ENCODE measurements at places on chromosomes 3 and 15.
A peak's percentile ranks its signal among the peaks of the same experiment; 100 is the strongest.

DNA sequence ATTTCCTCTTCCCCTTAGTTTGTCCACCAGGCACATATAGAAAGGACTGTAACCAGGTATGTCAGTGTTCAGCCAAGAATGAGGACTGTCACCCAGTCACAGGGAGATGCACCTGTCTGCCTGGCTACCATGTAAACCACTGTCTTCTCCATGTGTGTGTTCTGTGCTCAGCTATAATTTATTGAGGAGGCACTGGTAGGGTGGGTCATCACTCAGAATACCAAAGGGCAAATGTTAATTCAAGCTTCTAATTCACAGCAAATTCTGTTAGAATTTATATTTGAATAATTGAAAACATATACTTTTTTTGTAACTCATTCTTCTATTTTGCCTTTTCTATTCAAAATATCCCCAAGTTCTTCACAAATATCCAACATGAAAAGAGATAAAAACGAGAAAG, 780.4 kb downstream of the MECOM start:
- DNase-seq: no peak

GRCh38 chr3:85851071-85851470, 892.3 kb downstream of the CADM2 start:
- no peak for DNase-seq

DNA sequence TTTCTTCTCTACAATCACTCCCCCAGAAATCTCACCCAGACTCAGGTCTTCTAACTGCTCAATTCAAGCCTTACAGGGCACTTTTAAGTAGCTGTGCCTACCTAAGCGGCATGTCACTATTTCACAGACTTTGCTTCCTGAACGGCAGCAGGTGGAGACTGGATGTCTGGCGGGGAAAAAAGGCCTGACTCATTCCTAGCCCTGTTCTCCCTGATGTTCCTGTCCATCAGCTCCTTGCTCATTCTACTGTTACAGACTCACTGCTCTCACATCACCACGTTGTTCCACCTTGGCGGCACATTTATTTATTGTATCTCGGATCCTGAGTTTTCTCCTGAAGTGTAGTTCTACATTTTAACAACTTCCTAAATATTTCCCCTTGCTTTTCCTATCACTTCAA, 52.6 kb upstream of the ATP11B start:
- no peak for DNase-seq

DNA sequence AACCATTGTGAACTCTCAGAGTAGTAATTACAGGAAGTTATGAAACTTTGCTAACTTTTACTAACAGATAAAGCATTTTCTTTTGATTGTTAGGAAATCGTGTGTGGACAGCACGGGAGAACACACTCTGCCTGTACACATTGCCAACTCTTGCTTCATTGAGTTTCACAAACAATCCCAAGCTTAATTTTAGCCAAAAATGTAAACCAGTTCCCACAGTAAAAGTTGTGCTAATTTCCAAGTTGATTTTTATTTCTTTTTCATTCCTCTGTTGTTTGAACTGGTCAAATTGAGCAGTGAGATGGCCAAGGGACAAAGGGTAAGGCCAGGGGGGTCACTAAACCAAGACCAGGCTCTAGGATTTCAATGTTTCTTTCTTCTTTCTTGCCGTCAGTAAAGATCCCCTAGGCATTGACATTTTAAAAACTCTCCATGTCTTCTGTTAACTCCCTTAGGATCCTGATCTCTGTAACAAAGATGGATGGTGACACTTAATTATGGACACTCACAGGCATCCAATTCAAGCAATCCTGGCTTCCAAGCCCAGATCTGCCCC, 414.9 kb downstream of the RBMS3 start:
- no peak for DNase-seq

GRCh38 chr3:171469376-171469775, 9.2 kb upstream of the TNIK start:
- no peak for DNase-seq

GRCh38 chr3:13073326-13074005, at the start of gene IQSEC1:
IQSEC1 (minus strand) TSS chr3:13073429; CDS start chr3:13073014, 415 bp downstream.
- peak; percentile 52 for DNase-seq

GRCh38 chr3:16070707-16071106, 103.8 kb upstream of the GALNT15 start:
- DNase-seq: no peak

DNA sequence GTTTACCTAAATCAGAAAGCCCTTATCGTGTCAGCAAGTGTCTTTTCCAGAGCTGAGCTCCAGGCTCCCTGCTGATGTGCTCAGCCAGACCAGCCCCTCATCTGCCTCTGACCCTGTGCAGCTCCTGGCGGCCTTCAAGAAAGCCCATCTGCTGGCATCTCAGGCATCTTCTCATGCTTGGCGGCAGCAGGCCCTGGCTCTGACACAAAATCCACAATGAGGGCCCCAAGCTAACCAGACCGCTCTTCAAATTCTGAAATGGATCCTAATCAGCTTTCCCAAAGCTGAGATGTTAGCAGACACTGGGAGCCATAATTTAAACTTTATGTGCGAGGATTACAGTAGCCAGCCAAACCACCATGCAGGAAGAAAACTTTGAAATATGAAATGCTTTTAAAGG, 50.8 kb upstream of the CTDSPL start:
- DNase-seq: no peak

DNA sequence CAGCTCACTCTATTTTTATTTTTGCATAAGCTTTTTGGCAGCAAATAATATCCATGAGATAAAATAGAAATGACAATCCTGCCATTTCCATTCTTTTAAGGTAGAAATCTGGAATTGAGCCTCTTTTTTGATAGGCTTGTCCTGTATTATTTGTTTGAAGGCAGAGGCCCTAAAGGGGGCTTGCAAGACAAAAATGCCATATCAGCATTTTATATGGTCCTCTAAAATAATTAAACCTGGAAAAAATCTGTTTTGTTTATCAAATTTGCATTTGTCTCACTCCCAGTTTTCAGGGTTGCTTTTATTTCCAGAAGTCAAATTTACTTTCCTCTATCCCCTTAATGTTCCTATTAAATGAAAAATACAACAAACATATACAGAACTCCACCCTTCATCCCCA, 134.9 kb upstream of the GAP43 start:
- no peak for DNase-seq

- no peak for DNase-seq
Measured at GRCh38 chr15:85150130-85150480, 168.4 kb downstream of the PDE8A start.

DNA sequence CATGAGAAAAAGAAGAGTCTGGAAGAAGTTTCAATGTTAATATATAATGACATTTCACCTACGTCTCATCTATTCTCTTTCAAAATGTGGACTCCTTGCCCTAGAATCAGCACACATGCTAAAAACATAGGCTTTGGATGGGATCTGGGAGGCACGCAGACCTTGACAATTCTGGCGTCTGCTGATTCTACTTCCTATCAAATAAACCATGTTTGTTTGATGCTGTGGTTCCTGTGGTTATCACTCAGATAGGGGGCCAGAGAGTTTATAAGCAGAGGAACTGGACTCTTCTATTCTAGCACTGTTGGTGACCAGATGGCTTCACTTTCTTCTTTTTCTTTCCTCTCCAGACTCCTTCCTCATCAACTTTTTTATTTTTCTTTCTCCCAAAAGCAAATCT, 336.8 kb downstream of the DIPK2A start:
- no peak for DNase-seq

GRCh38 chr3:86788371-86788770, 202.6 kb downstream of the VGLL3 start:
- DNase-seq: no peak

DNA sequence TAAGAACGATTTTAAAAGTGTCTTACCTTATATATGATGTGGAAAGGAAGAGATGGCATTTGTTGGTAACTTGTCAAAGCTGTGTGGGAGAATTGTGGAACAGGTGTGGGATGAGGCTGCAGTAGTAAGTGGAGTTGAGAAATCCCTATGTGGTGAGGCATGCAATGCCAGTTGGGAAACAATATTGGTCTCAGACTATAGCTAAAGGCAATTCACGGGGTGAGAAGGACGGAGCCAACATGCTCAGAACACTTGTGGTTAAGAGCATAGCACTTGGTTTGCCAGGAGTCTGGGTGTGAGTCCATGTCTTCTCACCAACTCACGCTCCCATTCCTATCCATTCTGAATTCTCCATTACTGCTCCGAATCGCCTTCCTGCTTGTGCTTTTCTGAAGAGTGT, 615.6 kb upstream of the ADAMTS9 start:
- DNase-seq: no peak

DNA sequence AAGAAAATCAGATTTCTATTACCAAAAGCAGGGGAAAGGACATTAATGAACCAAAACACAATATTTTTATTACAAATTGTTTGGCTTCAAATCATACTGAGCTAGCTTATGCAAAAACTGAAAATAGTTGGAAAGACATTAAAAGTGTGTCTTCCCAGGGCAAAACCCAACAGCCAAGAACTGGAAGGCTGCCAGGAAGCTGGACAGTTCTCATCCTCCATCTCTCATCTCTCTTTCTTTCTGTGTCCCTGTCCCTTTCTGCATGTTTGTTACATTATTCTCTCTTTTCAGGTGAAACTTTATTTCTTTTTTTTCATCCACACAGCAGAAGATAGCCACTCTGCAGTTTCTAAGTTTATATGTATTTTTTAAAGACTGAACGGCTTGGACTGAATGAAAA, 41.1 kb upstream of the SNTN start:
- DNase-seq: no peak

- no peak for DNase-seq
Measured at GRCh38 chr15:41284427-41285177, 47.8 kb downstream of the OIP5 start.

- DNase-seq: no peak
Measured at GRCh38 chr3:4302747-4303146, 422 bp upstream of the SETMAR start.

GRCh38 chr15:60358935-60359682, 38.7 kb downstream of the ANXA2 start:
- no peak for DNase-seq

GRCh38 chr3:42489937-42490227, 12.6 kb upstream of the VIPR1 start:
- no peak for DNase-seq

GRCh38 chr3:2579206-2579605, 480.5 kb downstream of the CNTN4 start:
- no peak for DNase-seq

GRCh38 chr15:61871926-61872522, 188.2 kb downstream of the VPS13C start:
- DNase-seq: no peak

DNA sequence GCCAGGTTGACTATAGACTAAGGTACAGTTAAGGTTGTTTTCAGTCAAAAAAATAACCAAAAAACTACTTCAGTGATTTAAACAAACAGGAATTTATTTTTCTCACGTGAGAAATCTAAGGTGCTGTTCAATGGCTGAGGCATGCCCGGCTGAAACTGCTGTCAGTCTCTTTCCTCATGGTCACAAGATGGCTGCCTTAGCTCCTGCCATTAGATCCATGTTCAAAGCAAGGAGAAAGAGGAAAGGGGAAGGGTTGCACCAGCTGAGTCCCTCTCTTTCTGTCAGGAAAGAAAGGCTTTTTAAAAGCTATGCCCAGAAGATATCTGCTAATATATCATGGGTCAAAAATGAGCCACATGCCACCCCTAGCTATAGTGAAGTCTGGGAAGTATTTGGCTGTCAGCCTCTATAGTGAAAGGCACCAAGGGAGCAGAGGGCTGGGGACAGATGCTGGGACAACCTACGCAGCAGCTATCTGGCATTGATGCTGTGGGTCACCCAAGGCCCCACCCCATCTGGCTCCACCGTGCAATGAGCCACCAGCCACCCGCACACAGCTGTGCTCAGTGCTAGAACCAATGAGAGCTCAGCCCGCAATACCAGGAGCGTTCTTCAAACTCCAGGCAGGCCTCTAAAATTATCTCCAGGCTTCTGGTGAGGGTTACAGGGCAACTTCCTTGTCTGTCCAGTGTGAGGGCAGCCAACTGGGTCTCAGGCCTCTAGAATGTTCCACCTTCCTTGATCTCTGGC, 64.7 kb upstream of the GATA2 start:
- no peak for DNase-seq

- no peak for DNase-seq
Measured at GRCh38 chr3:111874177-111874820, 15.2 kb downstream of the PHLDB2 start.

- DNase-seq: no peak
Measured at GRCh38 chr15:74313889-74314288, 53.6 kb downstream of the CYP11A1 start.

DNA sequence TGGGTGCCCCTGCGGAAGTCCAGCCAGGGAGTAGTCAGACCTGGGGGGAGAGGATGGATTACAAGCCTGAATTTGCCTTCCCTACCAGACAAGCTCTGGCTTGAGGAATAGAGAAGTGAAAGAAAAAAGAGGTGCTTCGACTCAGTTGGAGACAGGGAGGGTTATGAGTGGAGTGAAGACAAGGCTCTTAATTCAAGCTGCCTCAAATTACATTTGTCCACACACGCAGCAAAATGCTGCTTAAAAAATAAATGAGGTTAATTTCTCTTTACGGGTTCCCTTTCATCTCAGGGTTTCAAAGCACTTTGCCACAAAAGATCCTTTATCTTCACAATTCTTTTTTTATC, 49.0 kb upstream of the SLC4A7 start:
- DNase-seq: no peak

- DNase-seq: peak; percentile 7
Measured at GRCh38 chr15:99213187-99213811, 36.1 kb downstream of the TTC23 start.

- DNase-seq: no peak
Measured at GRCh38 chr3:85939074-85939482, 980.3 kb downstream of the CADM2 start.

DNA sequence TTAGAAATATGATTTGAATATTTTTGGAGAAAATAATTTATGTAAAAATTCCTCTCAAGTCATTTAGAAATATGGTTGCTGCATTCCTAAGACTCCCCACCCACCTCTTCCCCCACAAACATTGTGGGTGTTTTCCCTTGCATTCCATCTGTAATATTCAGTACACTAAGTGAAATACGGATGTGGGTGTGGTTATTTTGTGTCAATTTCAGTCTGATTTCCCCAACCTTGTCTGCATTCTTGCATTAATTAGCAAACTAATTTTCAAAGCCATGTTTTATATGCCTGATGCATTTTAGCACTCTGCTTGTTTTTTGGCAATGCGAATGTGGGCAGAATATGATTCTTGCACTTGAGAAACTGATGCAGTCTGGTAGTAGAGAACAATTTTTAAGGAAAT, 408.3 kb upstream of the RGMA start:
- DNase-seq: no peak

DNA sequence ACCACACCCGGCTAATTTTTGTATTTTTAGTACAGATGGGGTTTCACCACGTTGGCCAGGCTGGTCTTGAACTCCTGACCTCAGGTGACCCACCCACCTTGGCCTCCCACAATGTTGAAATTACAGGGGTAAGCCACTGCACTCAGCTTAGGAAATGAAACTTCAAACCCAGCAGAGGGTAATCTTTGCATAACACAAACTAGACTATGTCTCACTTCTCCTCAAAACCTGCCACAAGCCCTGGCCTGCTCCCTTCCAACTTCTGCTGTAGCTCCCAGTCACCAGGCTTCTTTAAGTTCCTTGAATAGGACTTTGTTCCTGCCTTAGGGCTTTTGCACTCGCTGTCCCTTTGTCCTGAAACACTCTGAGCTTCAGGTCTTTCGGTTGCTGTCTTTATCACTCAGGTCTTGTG, 39.2 kb upstream of the SEMA4B start:
- DNase-seq: no peak

GRCh38 chr15:92082006-92082843, 228.7 kb downstream of the SLCO3A1 start:
- DNase-seq: no peak

GRCh38 chr3:21889166-21889565, 138.2 kb upstream of the ZNF385D start:
- DNase-seq: no peak

GRCh38 chr3:30492322-30493192, 113.8 kb upstream of the TGFBR2 start:
- no peak for DNase-seq
